ENCODE measurements at places on chromosomes 1 and 21. TPM values are rescaled to one million over a fixed set of nuclear protein-coding genes. Genes with fewer than 3 reads are reported as not detected.

Gene TIAM1
- polyA plus RNA-seq: 31.4 TPM

DNA sequence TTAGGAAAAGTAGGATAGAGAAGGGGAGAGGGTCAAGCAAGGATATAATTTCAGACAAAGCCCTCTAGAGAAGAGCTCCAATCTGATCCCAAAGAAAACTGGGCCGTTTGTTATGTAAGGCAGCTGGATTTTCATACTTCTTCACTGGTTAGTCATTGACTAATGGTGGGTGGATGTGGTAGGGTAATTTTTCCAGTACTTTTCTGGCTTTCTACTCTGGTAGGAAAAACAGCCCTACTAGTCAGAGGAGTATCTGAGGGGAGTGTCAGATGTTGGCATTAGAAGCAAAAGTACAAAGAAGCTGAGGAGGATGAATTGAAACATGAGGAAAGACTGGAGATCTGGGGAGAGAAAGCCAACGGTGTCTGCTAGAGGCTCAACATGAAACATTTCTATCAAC lies 145.3 kb downstream of the TNFSF18 start:
- DNase-seq: no peak

DNA sequence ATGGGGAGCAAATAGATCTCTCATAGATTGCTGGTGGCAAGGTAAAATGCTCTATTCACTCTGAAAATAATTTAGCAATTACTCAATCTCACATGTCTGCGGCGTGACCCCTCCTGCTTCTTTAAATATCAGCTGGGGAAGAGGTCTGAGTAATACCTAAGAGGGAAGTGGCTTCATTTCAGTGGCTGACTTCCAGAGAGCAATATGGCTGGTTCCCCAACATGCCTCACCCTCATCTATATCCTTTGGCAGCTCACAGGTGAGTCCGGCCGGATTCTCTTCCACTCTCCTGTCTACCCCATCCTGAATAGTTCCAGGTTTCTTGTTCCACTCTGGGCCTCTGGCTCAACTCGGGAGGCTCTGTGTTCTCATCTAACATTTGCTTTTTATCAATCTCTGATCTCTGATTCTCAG lies at the start of gene SLAMF7:
SLAMF7 (plus strand) TSS at position 150 of the 414 bp plus-strand sequence; CDS start at position 205, 55 bp downstream.
- no peak for DNase-seq

DNA sequence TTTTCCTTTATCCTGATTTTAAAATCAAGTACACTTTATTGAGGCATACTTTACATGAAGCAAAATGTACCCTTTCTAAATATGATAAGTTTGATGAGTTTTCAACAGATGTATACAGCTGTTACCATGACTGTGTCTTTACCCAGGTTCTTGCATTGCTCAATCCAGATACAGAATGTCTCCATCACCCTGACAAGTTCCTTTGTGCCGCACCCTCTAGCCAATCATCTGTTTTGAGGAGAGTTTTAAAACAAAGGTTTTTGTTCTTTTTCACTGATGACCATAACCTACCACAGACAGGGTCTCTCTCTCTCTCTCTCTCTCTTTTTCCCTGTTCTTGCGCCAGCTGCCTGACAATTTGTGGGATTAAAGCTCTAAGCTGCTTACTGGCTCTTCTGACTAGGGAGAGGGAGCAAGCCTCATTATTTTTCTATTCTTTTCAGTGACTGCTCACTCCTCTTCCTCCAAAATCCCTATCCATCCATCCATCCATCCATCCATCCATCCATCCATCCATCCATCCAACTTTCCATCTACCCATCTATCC lies 1.2 kb upstream of the KCNE1 start:
- DNase-seq: no peak

GRCh38 chr1:47023268-47024140 lies at the start of gene CYP4X1:
TSS of gene CYP4X1 (plus strand) at chr1:47023669. CDS start at chr1:47023818, 149 bp downstream.
- DNase-seq: no peak
